ENCODE measurements at places on chromosomes 16 and 17. TPM values are rescaled to one million over a fixed set of nuclear protein-coding genes. Genes with fewer than 3 reads are reported as not detected.

Gene OR1D5
- total RNA-seq: not detected

Gene OR3A3
- total RNA-seq: not detected

Gene TP53TG3
- total RNA-seq: 0.28 TPM

Gene KCTD19
- 0.19 TPM for total RNA-seq

Gene PIRT
- total RNA-seq: not detected

Gene ATP1B2
- total RNA-seq: 0.08 TPM

Gene CHST5
- 0.11 TPM for total RNA-seq

Gene MOSMO
- 9.8 TPM for total RNA-seq

Gene RHBDF1
- 26.4 TPM for total RNA-seq

Gene JUP
- total RNA-seq: 126 TPM

Gene DBNDD1
- total RNA-seq: 59.3 TPM

Gene DNASE1
- total RNA-seq: 4.2 TPM

Gene TOX3
- total RNA-seq: 0.20 TPM

Gene ZDHHC7
- 79.8 TPM for total RNA-seq

Gene MT4
- not detected for total RNA-seq

Gene DHRS7C
- not detected for total RNA-seq

Gene BEAN1
- 5.6 TPM for total RNA-seq

Gene MT1X
- total RNA-seq: 401 TPM

Gene TRIM72
- 0.04 TPM for total RNA-seq

Gene PRKCB
- total RNA-seq: 0.22 TPM

Gene KAT8
- 50.9 TPM for total RNA-seq

Gene ITGB3
- total RNA-seq: 4.7 TPM

Gene TMEM100
- total RNA-seq: 0.07 TPM

Gene CACNA1G
- 2.7 TPM for total RNA-seq

Gene CCL15
- not detected for total RNA-seq

Gene NEUROD2
- total RNA-seq: not detected

Gene ST6GALNAC1
- total RNA-seq: 0.52 TPM

Gene NPTX1
- total RNA-seq: 112 TPM

Measured in A549 treated with dexamethasone at 1 μM for 4 hours (cell line).